Chondrocyte (in vitro differentiated cells): ENCODE measurements at places on chromosomes 16 and 17. TPM values are rescaled to one million over a fixed set of nuclear protein-coding genes. Genes with fewer than 3 reads are reported as not detected.

Gene SEZ6L2
- total RNA-seq: 10.9 to 17.0 TPM (median 16.3 TPM) in 3 replicates

Gene LRRC37B
- total RNA-seq: 12.0 to 14.1 TPM (median 12.5 TPM) in 3 replicates

Gene TMED6
- 0.38 to 0.65 TPM (median 0.55 TPM) in 3 replicates for total RNA-seq

Gene MEIOB
- total RNA-seq: 1.1 to 1.3 TPM (median 1.2 TPM) in 3 replicates

Gene ALDOC
- 3.9 to 9.5 TPM (median 8.0 TPM) in 3 replicates for total RNA-seq

Gene TNFRSF13B
- total RNA-seq: not detected in 3 replicates

Gene MEIOC
- total RNA-seq: 0.31 to 0.32 TPM (median 0.31 TPM) in 3 replicates

DNA sequence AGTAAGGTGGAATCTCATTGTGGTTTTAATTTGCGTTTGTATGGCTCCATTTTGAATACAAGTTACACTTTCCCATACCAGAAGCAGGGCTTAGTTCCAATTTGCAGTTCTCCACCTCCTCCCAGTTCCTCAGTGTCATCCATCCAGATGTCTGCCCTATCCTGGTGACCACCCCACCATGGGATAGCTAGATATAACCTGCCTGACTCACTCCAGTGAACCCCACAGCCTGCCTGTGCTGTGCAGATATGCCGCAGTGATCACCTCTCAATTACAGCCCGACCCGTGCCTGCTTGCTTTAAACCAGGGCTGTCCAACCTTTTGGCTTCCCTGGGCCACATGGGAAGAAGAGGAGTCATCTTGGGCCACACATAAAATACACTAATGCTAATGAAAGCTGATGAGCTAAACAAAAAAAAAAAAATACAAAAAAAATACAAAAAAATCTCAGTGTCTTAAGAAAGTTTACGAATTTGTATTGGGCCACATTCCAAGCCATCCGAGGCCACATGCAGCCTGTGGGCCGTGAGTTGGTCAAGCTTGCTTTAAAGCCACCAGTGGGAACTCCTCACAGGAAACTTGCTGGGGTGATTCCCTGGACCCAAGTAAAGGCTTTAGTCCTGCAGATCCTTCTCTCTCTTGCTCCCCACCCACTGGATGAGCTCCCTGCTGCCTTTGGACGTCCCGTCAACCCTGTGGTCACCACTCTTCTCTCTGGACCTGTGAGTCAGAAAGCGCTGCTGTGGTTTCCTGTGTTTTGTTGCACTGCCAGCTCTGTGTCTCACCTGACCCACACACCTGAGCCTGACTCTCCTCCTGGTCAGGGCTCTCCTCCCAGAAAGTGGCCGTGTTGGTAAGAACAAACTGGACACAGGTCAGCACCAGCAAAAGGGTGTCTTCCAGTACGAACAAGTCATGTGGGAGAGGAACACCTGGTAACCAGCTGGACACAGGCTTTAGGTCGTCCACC lies 83.0 kb downstream of the EMP2 start:
- DNase-seq: no peak
- no peak overlapping the region for H3K4me3 ChIP-seq
- H3K36me3 ChIP-seq: peaks cover 6% of the 10 kb centered on the region
- no peaks in the 10 kb centered on the region for H3K4me1 ChIP-seq
- H3K27ac ChIP-seq: no peak overlapping the region

DNA sequence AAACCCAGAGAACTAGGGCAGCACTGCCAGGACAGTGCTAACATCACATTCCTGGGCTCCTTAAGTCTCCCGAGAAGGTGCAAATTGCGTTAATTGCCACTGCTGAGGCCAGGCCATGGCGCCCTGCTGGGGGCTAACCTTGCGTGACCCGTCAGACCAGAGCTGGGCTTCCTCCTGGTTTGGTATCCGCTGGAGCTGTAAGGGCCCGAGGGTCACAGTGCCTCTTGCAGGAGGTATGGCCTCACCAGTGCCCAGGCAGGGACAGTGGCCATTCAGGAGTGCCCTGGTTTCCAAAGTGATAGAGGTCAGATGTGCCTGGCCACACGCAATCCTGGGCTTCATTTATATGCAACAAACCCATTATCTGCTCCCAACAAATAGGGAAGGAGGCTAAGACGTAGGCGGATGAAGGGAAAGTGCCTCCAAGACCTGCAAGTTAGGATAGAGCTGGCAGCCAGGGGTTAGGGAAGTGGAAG lies 17.7 kb upstream of the ADCY9 start:
- H3K36me3 ChIP-seq: peaks cover 2% of the 10 kb centered on the region
- H3K4me1 ChIP-seq: no peaks in the 10 kb centered on the region
- H3K27me3 ChIP-seq: peaks cover 5% of the 10 kb centered on the region
- no peak for DNase-seq
- no peak overlapping the region for H3K4me3 ChIP-seq

DNA sequence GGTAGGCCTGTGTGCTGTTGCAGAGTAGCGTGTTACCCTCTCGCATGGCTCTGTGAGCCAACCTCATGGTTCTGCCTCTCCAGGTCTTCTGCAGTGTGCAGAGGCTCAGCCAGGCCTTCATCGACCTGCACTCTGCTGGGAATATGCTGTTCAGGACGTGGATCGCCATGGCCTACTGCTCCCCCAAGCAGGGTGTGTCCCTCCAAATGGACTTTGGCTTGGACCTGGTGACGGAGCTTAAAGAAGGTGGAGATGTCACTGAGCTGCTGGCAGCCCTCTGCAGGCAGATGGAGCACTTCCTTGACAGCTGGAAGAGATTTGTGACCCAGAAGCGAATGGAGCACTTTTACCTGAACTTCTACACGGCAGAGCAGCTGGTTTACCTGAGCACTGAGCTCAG lies 75.8 kb upstream of the ENDOV start:
- no peaks in the 10 kb centered on the region for H3K27me3 ChIP-seq
- no peak overlapping the region for H3K4me3 ChIP-seq
- no peaks in the 10 kb centered on the region for H3K4me1 ChIP-seq
- H3K27ac ChIP-seq: no peak overlapping the region

GRCh38 chr17:13981881-13982280 lies 87.4 kb upstream of the COX10 start:
- DNase-seq: no peak
- H3K27me3 ChIP-seq: no peaks in the 10 kb centered on the region
- H3K4me1 ChIP-seq: peaks cover 6% of the 10 kb centered on the region
- H3K27ac ChIP-seq: no peak overlapping the region
- H3K4me3 ChIP-seq: no peak overlapping the region

DNA sequence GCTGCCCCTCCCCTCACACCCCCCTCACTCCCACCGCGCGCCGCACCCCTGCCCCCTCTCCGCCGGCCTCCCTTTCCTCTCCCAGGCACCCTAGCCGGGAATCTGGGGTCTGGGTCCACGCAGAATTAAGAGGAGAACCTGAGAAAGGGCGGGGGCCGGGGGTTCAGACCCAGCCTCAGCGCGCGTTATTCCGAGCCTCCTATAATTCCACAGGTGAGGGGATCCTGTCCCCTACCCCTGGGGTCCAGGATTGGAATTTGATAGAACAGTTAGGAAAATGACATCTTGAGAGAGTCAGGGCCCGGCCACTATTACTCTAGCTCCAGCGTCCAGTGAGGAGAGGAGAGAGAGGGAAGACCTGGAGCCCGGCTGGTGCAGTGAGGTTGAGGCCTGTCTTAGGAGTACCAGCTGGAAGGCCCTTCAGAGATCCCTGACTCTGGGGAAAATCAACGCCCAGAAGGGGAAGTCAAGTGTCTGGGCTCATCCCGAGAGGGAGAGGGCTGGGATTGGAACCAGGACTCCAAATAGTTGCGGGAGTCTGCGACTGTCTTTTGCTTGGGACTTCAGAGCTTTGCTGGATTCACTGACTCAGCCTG lies 17.3 kb downstream of the GRB7 start:
- H3K36me3 ChIP-seq: no peaks in the 10 kb centered on the region
- peaks cover 31% of the 10 kb centered on the region for H3K4me1 ChIP-seq
- peaks cover 14% of the 10 kb centered on the region for H3K27me3 ChIP-seq

DNA sequence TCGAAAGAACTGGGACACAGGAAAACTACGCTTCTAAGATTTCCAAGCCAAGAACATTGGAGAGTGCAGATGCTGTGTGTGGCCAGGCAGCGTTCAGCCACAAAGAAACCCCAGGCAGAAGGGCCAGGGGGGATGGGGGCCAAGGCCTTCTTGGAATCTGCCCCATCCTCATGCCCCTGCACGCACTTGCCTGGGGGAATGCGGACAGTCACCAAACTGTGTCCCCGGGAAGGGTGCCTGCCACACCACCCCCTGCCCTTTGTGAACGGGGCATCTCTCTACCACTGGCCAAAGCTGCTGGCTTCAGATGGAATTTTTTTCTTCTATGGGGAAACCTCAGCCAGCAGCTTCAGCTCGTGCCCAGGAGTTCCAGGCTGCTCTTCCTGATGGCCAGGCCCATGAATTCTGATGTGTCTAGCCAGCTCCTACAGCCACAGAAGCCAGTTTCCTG lies 32.0 kb upstream of the DNAH17 start:
- H3K4me3 ChIP-seq: no peak overlapping the region
- no peaks in the 10 kb centered on the region for H3K36me3 ChIP-seq
- DNase-seq: no peak
- H3K27me3 ChIP-seq: no peaks in the 10 kb centered on the region
